WTC11 (cell line): ENCODE measurements at places on chromosomes 2 and 18. TPM values are rescaled to one million over a fixed set of nuclear protein-coding genes. Genes with fewer than 3 reads are reported as not detected.
A peak's percentile ranks its signal among the peaks of the same experiment; 100 is the strongest.

ZSWIM2 gene
- not detected in 3 replicates for total RNA-seq

PAX8 gene
- 0.27 to 0.66 TPM (median 0.35 TPM) in 3 replicates for total RNA-seq

SERPINB12 gene
- total RNA-seq, result not detected in 3 replicates

GPR45 gene
- 0.21 TPM in 1 of 3 replicates, not detected in the others for total RNA-seq

APCDD1 gene
- total RNA-seq, result 5.3 to 7.1 TPM (median 5.5 TPM) in 3 replicates

SH2D6 gene
- 0.50 to 1.2 TPM (median 0.94 TPM) in 3 replicates for total RNA-seq

TMEM247 gene
- total RNA-seq, result not detected in 3 replicates

LRRC30 gene
- not detected in 3 replicates for total RNA-seq

FLACC1 gene
- total RNA-seq, result 0.17 to 0.62 TPM (median 0.23 TPM) in 3 replicates

IL1F10 gene
- total RNA-seq, result not detected in 3 replicates

NYAP2 gene
- total RNA-seq, result not detected in 3 replicates

ASB18 gene
- total RNA-seq, result not detected in 3 replicates

HAUS1 gene
- total RNA-seq, result 58.7 to 68.3 TPM (median 68.1 TPM) in 3 replicates

DNA sequence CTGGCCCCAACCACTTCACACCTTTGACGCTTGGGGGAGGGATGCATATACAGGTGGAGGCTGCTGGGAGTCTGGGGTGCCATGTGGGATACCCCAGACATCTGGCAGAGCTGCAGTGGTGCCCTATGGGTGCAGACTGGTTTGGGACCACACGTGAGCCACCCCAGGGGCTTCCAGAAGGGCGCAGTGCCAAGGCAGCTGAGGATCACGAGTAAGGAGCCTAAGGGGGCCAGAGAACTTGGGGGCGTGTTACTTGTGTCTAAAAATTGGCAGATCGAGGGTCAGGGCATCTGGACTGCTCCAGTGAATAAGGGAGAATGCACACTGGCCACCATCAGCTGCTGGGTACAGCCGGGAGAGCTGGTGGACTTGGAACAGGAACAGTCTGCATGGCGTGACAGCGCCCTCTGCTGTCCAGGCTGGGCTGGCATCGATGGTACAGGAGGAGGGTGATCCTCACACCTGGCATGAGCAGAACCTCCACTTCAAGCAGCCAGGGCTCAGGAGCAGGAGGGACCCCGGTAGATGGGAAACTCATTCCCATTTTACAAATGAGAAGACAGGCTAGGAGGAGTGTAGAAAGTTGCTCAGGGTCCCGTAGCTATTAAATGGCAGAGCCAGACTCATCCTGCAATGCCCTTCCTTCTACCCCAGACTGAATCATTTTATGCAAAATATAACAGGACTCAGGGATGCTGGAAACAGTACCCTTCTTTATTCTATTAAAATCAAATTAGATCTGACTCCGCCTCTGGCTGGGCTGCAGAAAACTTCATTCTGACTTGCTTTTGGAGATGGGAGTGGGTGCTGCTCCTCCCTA, 60.4 kb downstream of the ATOH8 start:
- no peaks in the 10 kb centered on the region for H3K36me3 ChIP-seq
- H3K27me3 ChIP-seq, result peaks cover 3% of the 10 kb centered on the region; the same call in 1 of the 2 replicates

GRCh38 chr2:12335131-12335530, 381.6 kb upstream of the TRIB2 start:
- H3K36me3 ChIP-seq, result peaks cover 5% of the 10 kb centered on the region
- H3K27ac ChIP-seq, result no peak overlapping the region
- no peak overlapping the region for H3K4me3 ChIP-seq

DNA sequence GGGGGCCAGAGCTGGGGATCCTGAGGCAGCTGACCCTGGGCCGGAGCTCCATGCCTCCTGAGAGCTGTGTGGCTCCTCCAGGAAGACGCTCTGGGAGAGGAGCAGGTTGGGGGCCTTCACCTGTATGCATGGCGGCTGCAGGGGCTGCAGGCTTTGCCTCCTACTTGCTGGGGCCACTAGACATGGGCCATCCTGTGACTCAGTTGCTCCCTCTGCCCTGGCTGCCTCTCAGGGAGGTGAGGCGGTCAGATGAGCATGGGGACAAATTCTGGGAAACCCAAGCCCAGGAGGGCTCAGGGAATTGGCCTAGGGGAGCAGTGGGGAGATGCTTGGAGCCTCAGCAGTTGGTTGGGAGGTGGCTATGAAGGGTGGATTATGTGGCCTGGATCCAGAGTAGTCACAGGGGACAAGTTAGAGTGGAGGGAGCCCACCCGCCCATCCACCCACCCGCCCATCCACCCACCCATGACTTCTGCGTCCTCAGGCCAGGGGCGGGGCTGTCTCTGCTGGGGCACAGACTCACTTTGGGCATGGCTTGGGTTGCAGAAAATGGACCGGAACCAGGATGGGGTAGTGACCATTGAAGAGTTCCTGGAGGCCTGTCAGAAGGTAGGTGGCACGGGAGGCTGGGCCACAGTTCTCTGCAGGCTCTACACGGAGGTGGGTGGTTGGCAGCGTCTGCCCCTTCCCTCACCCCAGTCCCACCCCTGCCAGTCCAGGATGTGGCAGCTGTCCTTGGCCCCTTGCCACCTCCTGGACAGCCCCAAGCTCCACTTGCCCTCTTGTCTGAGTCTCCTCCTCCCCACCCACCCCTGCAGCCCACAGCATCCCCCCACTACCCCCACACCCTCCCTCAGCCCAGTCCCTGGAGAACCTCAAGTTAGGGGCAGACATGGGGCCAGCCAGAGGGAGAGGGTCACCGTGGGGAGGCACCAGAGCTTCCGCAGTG, 19.5 kb upstream of the FAHD2A start:
- no peak for DNase-seq
- H3K36me3 ChIP-seq, result no peaks in the 10 kb centered on the region
- peaks cover 3% of the 10 kb centered on the region; the same call in 1 of the 2 replicates for H3K27me3 ChIP-seq
- no peak overlapping the region for H3K4me3 ChIP-seq
- H3K4me1 ChIP-seq, result peaks cover 7% of the 10 kb centered on the region
- no peak overlapping the region for H3K27ac ChIP-seq

- no peak for DNase-seq
- no peak overlapping the region for H3K27ac ChIP-seq
- H3K4me3 ChIP-seq, result no peak overlapping the region
- H3K36me3 ChIP-seq, result peaks cover 25% of the 10 kb centered on the region
- peaks cover 13% of the 10 kb centered on the region for H3K4me1 ChIP-seq
These were observed 76.1 kb upstream of the DNMT3A start for GRCh38 chr2:25417715-25418369.

DNA sequence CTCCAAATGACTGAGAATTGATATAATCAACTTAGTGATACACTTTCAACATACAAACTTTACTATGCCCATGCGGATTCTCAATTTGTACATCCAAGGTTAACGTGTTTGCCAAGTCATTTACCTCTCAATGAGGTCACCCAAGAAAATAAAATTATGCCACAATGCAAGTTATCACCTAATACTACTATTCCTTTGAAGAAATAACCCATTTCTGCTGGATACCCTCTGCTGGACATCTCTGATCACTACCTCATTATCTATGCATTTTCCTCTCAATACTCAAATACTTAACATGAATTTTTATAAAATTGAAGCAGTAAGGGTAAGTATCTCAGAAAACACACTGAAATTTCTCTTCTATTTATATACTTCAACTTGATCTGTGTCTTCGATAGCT, 12.7 kb downstream of the HNRNPLL start:
- peaks cover 29% of the 10 kb centered on the region for H3K36me3 ChIP-seq
- H3K27me3 ChIP-seq, result no peaks in the 10 kb centered on the region
- H3K27ac ChIP-seq, result peak overlapping the region; percentile 75

DNA sequence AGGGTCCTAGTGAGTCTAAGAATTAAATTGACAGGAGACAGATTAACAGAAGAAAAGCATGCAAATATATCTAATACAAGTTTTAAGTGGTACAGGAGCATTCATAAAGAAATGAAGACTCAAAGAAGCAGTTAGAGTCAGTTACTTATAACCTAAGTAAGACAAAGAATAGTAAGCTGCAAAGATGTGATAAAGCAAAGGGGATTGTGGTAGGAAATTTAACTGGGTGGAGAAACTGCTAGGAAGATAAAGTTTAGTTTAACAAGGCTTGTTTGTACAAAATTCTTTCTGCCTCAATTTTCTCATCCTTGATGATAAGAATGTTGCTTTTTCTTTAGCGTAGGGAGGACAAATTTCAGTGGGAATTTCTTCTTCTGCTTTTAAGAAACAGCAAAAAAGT, 35.5 kb upstream of the ST6GAL2 start:
- peaks cover 3% of the 10 kb centered on the region; the same call in 1 of the 2 replicates for H3K27me3 ChIP-seq
- H3K4me1 ChIP-seq, result peaks cover 29% of the 10 kb centered on the region
- H3K4me3 ChIP-seq, result no peak overlapping the region
- H3K27ac ChIP-seq, result no peak overlapping the region

DNA sequence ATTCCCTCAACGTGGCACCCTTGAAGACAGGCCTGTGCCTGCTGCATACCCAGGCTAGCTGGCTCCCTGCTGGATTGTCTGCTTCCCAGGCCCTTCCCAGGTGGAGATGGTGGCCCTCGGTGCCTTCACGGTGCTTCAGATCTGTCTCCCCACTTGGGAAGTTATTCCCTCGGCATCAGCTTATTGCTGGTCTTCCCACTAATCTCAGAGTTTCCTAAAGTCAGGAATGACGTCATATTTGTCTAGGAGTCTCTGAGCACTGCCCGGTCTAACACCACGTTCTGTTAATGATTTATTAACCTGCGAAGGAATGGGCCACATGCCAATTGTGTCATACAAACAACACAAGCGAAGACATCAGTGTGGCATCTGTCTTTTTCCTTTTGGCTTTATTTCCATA, 269.8 kb upstream of the ID2 start:
- H3K27me3 ChIP-seq, result no peaks in the 10 kb centered on the region
- no peak overlapping the region for H3K4me3 ChIP-seq
- peaks cover 10% of the 10 kb centered on the region for H3K4me1 ChIP-seq
- H3K27ac ChIP-seq, result no peak overlapping the region

GRCh38 chr2:222361787-222362186, 62.6 kb upstream of the SGPP2 start:
- H3K4me1 ChIP-seq, result no peaks in the 10 kb centered on the region
- no peak overlapping the region for H3K27ac ChIP-seq
- no peaks in the 10 kb centered on the region for H3K36me3 ChIP-seq
- no peak overlapping the region for H3K4me3 ChIP-seq
- H3K27me3 ChIP-seq, result peaks cover 10% of the 10 kb centered on the region; the same call in 1 of the 2 replicates
- no peak for DNase-seq

DNA sequence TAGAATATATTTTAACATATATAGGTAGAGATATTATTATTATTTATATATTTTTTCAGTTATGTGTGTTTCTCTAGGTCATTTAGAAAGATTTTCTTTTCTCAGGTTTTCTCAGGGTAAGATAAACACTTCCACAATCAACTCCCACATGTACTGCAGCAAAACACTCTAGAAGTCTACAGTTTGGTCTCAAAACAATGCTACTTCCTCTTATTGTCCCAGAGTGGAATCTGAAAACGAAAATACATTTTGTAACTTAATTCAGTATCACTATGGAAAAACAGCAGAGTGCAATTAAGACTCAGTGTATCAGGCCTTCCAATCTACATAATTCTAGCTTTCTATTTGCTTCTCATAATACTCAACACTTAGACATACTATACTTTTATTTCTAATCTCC, 190.1 kb upstream of the SLC35G4 start:
- no peaks in the 10 kb centered on the region for H3K4me1 ChIP-seq
- DNase-seq, result no peak
- H3K4me3 ChIP-seq, result no peak overlapping the region
- H3K36me3 ChIP-seq, result no peaks in the 10 kb centered on the region
- H3K27ac ChIP-seq, result no peak overlapping the region
- H3K27me3 ChIP-seq, result no peaks in the 10 kb centered on the region; the same call in 1 of the 2 replicates

DNA sequence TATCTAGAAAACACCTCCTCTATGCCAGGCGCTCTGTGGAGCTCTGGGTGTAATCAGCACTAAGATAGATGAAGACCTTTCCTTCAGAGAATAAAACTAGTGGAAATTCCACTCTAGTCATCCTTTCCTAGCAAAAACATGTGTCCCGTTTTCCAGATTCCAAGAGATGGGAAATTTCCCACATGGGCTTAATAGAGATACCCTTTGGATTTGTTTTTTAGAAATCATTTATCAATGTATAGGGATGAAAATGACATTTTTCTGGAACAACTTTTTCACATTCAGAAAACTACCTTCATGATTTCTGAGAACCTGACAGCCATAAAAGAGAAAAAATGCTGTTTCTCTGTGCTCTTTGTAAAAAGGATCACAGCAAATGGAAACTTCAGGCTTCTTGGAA, 152.1 kb downstream of the NCKAP5 start:
- peaks cover 28% of the 10 kb centered on the region for H3K27me3 ChIP-seq
- DNase-seq, result no peak
- H3K4me3 ChIP-seq, result no peak overlapping the region
- no peak overlapping the region for H3K27ac ChIP-seq

DNA sequence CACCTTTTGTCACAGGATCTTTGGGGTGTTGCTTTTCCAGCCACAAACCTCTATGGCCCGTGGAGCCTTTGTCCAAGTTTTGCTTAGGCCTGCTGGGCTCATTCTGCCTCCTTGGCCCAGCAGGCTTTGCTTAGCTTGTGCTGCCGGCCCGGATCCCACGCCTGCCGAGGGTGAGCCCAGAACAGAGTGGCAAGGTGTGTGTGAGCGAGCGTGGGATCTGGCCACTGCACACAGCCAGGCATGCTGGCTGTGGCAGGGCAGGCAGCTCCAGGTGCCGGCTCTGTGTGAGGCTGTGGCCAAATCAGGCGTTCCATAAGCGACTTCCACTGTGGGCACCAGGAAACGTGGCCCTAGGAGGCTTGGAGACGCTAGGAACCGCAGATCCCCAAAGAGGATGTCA, 97.5 kb downstream of the ATP9B start:
- H3K27me3 ChIP-seq, result no peaks in the 10 kb centered on the region
- no peak overlapping the region for H3K4me3 ChIP-seq
- peaks cover 29% of the 10 kb centered on the region for H3K36me3 ChIP-seq
- H3K27ac ChIP-seq, result no peak overlapping the region

DNA sequence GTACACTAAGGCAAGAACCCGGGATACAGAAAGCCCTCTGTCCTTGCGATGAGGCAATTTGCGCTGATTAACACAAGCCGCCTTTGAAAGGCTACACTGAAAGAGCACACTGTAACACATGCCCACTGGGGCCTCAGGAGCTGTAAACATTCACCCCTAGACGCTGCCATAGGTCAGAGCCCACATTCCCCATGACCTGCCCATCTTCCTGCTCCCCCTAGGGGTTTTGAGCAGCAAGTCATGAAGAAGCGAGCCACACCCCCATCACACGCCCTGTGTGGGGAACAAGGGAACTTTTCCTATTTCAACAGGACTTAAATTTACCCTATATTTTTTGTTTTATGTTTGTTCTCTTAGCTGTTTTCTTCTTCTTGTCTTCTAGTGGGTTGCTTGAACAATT, 47.8 kb upstream of the SLC4A10 start:
- no peak overlapping the region for H3K4me3 ChIP-seq
- peaks cover 11% of the 10 kb centered on the region for H3K4me1 ChIP-seq
- no peaks in the 10 kb centered on the region for H3K27me3 ChIP-seq
- H3K27ac ChIP-seq, result no peak overlapping the region
- no peaks in the 10 kb centered on the region for H3K36me3 ChIP-seq

DNA sequence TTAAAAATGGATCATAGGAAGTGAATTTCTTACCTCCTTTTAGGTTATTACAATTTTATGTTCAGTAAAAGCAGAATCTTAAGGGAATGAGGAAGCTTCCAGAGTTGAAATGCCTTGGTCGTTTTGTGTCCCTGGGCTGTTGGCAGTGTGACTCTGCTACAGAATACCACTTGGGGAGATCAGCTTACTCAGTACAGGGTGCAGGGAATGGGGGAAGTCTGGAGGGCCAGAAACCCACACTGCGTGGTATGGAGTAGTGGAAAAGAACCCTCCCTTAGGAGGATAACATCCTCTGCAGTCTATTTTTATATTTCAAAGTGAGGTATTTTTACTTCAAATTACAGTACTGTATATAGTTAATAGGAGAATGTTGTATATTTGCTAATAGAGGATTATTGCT, 51.1 kb downstream of the R3HDM1 start:
- H3K27ac ChIP-seq, result no peak overlapping the region
- no peaks in the 10 kb centered on the region for H3K27me3 ChIP-seq
- peaks cover 30% of the 10 kb centered on the region for H3K4me1 ChIP-seq
- H3K4me3 ChIP-seq, result no peak overlapping the region
- no peak for DNase-seq

GRCh38 chr2:31032475-31032874, 105.8 kb downstream of the GALNT14 start:
- no peak for DNase-seq
- H3K27ac ChIP-seq, result no peak overlapping the region
